ENCODE measurements at places on chromosomes 3 and 15. TPM values are rescaled to one million over a fixed set of nuclear protein-coding genes. Genes with fewer than 3 reads are reported as not detected.

DNA sequence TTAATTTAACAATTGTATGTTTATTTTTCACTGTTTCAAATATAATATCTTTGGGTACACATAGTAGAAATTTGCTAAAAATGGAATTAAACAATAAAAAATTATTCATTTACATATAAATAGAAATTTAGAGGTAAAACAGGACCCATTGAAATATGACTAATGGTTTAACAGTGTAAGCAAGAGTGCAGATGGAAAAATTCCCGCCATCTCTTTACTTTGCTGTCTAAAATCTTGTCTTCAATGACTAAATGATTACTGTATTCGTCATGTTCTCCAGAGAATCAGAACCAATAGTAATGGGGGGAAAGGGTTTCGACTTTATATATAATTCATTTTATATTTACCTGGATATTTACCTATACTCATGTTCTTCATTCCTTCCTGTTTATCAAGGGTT, 163.1 kb downstream of the IL1RAP start:
- no peak for DNase-seq

DNA sequence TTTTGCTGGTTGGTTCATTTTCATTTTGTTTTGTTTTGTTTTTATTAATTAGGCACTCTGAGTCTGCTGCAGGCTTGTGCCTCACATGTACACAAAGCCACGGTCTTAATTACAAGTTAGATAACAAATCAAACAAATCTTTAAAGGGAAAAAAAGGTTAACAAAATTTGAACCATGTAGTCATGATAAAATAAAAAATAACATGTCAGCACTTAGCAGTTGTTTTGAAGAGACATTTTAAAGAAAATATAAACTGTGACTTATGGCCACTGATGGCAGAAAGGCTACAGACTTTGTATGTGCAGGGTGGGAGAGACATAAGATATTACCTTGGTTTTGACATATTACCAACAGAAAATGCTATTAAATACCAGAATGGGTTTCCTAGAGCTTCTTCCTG, 1035.4 kb downstream of the TUSC7 start:
- no peak for DNase-seq

PPP2R3A gene
- 121 TPM for total RNA-seq

- DNase-seq, result peak; percentile 32
These were observed 80.1 kb downstream of the EBLN2 start for GRCh38 chr3:73141525-73141924.

PARP15 gene
- total RNA-seq, result 0.61 TPM

GRCh38 chr3:130627143-130627855, 110.3 kb downstream of the COL6A6 start:
- DNase-seq, result no peak

GRCh38 chr3:149621218-149622005, 36.4 kb downstream of the WWTR1 start:
- no peak for DNase-seq

DNA sequence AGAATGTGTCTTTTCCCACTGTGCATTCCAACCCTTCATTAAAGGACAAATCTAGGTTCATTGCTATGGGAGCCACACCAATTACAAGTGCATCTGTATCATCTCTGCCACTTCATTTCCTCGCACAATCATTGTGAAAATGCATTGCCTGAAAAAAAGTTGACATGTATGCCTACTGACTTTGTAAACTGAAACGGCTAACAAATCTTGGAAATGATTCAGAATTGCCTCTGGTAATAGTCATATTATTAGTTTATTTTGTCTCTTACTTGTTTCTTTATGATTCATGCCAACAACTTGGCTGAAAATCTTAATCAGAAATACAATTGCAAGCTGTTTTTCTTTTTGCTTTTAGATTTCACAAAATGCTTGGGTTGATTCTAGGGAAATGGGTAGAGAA, 497.1 kb downstream of the ZIC1 start:
- DNase-seq, result no peak

DNA sequence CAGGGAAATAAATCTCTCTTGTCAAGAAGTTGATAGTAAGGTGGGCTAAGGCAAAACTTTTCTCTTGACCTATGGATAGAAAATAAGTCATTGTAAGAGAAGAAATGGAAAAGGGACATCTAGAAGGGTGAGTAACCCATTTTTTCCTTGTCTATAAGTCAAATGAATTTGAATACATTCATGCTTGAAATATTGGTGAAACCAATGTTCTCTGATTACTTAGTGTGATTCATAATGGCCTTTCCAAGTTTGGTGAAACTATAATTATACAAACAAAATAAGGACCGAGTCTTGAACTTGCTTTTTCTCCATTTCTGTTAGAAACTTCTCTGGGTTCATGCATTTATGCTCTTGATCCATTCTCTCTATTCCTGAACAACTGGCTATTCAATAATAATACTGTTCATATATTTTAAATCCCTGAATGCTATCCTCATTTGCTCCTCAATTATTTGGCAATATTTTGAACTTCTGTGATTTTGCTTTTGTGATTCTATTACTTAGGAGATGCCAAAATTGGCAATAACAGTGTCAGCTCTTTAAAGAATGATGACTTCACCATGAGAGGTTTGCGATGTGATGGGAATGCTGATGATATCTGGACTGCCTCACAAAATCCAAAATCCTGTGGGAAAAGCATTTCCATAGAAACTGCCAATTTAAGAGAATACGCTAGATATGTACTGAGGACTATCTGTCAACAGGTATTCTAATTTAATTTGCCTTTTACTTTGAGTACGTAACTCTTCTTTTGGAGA, 12.3 kb downstream of the P2RY12 start:
- DNase-seq, result no peak

GOLGA8N gene
- total RNA-seq, result 4.2 TPM

- DNase-seq, result peak; percentile 83
These were observed 26.0 kb downstream of the PPCDC start for GRCh38 chr15:75049392-75049791.

- no peak for DNase-seq
These were observed 223.0 kb upstream of the BHLHE40 start for GRCh38 chr3:4756057-4756775.

- no peak for DNase-seq
These were observed 127.6 kb upstream of the RASGRP1 start for GRCh38 chr15:38691965-38692788.

DNA sequence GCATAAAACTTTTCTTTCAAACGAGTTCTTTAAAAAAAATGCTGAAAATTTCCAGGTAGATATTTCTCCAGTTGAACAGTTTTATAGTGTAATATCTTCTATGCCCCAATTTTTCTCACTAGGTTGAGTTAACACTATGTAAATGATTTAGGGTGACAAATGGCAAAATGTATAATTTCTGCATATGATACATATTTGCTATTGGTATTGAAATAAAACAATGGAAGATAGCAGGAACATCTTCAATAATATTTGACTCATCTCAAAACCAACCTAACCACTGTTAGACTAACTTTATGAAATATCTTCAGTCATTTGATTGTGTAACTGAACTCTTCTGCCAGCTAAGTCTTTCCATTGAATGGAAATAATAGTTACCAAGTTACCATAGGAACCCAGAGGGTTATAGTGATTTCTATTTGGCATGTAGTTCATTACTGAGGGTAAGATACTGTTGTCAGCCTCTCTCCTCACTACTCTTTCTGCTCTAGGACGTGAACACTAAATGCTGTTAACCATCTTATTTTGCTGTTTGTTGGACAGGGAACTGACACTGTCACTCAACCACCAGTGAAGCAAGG, 824.7 kb upstream of the NECTIN3 start:
- no peak for DNase-seq

AP3S2 gene
- total RNA-seq, result 46.4 TPM

RBM15B gene
- total RNA-seq, result 13.3 TPM

- no peak for DNase-seq
These were observed 117.1 kb downstream of the MINAR1 start for GRCh38 chr15:79549196-79549595.

DNA sequence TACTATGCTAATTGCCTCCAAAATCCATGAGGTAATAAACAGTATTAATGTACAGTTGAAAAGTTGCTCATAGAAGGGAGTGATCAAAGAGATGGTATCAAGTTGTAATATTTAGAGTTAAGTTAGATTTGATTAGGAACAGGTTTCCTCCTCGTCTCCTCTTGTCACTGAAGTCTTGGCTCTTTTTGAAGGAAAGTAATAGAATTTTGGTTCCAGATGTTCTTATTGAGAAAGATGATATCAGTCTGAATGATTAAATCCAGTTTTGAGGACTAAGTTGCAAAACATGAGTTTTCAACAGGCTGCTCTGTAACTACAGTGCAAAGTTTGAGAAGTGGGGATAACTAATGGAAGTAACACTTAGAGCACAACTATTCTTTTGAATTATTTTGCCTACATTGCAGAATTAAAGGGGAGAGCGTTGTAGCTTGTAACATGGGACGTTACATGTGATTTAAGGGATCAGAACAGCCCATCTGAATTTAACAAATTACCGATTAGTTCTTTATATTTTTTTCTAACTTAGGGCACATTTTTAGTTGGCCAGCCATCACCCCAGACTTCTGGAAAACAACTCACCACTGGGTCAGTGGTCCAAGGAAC, 48.3 kb downstream of the MAP6D1 start:
- DNase-seq, result no peak

- DNase-seq, result no peak
These were observed 13.1 kb upstream of the OSBPL11 start for GRCh38 chr3:125608419-125608818.

DNA sequence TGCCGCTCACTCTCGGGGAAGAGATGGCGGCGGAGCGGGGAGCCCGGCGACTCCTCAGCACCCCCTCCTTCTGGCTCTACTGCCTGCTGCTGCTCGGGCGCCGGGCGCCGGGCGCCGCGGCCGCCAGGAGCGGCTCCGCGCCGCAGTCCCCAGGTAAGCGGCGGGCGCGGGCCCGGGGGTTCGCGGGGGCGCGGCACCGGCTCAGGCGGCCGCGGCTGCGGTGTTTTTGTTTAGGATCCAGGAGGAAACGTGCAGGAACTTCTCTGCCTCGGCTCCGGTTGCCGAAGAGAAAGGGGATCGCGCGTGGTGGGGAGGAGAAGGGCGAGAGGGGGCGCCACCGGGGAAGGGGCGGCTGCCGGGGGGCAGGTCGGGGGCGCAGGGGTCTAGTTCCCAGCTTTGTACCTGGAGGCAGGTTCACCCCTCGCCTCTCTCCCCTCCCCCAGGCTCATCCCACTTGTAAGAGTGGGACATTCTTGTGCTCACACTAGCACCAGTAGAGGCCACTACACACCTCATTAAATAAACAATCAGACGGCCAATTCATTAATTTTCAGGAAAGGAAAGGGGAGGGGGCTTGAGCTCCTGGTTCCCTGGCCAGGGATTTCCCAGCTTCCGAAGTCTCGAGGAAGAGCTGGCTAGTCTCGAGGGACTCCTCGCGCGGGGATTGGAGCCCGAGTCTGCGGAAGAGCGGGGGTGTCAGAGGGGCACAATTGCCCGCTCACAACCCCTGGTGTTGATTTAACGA, 562 bp downstream of the NEO1 start:
- peak; percentile 32 for DNase-seq

LNP1 gene
- 3.7 TPM for total RNA-seq

Measured in heart right ventricle (tissue), 16 donors.